ENCODE measurements at places on chromosomes 7 and 10.

DNA sequence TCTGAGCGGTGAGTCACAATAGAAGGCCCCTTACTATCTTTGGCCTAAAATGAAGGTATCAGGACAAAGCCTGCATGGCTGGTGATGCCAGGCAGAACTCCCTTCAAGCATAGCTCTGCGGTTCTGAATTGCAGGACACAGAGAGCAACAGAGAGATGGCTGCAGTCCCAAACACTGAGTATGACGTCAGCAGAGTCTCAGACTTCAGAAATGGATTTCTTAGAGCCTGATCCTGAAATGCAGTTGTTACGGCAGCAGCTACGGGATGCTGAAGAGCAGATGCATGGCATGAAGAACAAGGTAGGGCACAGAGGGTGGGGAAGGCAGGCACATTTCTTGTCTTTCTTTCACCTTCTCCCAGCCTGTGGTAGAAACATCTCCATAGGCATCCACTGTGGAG, 13.5 kb downstream of the CCDC136 start:
- no peak for DNase-seq

GRCh38 chr10:33137356-33138005, 179.5 kb upstream of the ITGB1 start:
- DNase-seq: no peak

DNA sequence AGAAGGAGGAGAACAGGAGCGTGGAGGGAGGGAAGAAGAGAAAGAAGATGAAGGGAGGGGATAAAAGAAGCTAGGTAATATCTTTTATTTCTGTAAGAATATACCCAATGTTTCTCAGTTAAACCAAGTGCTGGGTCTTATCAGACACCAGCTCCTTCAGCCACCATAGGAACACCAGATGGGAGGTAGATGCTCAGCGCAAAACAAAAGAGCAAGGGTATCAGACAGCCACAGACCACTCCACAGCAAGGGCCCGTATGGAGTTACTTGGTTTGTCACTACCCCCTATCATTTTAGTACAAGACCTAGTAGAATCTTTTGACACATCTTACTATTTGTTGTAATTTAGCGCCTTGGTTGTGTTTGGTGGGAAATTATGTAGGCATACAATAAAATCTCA, 65.9 kb upstream of the FAM133B start:
- no peak for DNase-seq

- no peak for DNase-seq
These were observed 633.8 kb upstream of the IGFBP3 start for GRCh38 chr7:46554688-46555422.

All from activated CD4-positive, alpha-beta T cell treated with anti-CD3 and anti-CD28 coated beads, Interleukin-2, amount 50 U/mL, for 24 hours (primary cell).